ENCODE measurements at places on chromosomes 7 and 10.

GRCh38 chr7:18913106-18913505 lies 204.3 kb downstream of the TWIST1 start:
- DNase-seq = no peak

GRCh38 chr7:52830801-52831200 lies 204.6 kb upstream of the POM121L12 start:
- no peak for DNase-seq

- no peak for DNase-seq
Observed at GRCh38 chr10:67771200-67771599, 66.8 kb downstream of the DNAJC12 start.

- DNase-seq = no peak
Observed at GRCh38 chr10:31073211-31073610, 41.5 kb upstream of the ZNF438 start.

DNA sequence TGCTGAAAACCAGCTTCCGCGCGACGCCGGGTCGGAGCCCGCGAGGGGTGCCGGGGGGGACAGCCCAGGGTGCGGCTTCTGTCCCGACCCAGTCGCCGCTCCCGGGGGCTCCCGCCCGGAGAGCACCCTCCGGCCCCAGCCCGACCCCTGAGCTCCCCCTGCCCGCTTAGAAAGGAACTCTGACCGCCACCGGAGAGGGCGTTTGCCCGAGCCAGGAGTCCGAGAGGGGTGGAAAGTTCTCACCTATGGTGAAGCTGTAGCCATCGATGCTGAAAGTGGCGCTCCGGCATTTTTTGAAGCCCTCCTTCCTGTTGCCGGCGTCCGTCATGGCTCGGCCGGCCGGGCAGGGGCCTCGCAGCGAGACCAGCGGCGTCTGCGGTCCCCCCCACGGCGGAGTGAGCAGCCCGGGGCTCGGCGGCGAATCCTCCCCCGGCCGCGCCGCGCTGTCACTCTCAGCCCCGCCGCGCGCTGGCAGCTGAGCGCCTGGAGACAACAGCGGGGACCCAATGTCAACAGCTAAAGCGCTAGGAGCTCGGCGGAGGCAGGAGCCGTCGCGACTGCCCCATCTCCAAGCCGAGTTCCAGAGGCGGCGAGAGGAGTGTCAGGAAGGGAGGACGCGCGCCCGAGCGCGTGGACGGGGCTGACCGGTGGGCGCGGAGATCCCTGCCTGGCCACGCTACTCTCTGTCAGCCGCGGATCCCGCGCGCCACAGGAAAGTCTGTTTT lies 191.6 kb downstream of the LSM5 start:
- DNase-seq = no peak

- no peak for DNase-seq
Observed at GRCh38 chr7:49783446-49783845, 10.0 kb downstream of the VWC2 start.

- DNase-seq = no peak
Observed at GRCh38 chr7:106012935-106013439, 49.9 kb downstream of the CDHR3 start.

GRCh38 chr10:92384741-92385140 lies 93.8 kb downstream of the MARCHF5 start:
- DNase-seq = no peak

DNA sequence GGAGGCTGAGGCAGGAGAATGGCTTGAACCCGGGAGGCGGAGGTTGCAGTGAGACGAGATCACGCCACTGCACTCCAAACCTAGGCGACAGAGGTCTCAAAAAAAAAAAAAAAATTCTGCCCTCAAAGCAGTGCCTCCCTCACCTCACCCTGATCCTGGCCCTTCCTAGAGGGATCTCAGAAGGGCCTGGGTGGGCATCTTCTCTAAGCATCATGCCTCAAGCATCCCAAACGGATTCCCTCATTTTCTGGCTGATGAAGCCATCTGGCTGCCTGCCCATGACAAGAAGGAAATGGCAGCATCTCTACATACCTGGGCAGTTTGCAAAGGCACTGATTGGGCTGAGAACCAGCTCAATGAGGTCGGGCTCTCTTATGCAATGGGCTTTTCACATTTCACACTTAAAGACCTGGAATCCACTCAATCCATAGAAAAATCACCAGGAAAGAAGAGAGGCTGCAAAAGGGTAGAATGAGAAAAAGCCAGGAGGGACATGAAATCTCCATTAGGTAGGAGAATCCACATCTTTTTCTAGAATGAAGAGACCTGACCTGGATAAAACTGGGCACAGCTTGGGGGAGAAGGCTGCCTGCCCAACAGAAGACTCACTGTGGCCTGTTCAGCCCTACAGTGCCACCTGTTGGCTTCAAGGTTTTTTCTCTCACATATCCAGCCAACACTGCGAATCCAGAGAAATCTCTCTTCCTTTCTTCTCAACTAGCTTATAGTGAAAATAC lies 48.1 kb downstream of the PDLIM1 start:
- no peak for DNase-seq

DNA sequence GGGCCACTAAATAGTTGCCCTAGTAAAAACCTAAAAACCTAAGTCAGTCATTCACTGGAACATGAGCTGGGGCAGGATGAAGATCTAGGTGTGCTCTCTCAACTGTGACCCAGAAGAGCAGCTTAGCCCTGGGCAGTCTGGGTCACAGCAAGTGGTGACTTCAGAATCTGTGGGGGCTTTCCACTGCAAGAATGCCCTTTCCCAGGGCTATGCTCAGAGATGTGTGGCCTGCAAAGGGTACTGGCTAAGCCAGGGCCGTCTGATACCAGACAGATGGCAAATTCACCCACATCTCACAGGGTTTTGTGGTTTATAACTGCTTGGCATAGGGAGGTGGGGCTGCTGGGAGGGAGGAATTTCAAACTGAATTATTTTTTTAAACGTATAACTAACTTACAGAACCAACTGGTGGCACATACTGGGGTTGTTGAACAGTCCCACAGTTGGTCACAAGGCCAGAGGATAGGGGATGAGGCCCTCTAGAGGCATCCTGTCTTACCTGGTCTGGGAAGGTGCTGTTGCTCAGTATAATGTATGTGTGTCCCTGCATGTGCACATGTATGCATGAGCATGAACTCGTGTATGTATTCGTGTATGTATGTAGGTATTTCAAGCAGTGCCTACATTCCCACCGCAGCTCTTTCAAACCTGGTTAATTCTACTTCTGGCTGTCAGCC lies 63.2 kb downstream of the PRPF18 start:
- no peak for DNase-seq

- DNase-seq = no peak
Observed at GRCh38 chr7:54179321-54180029, 362.7 kb upstream of the VSTM2A start.

DNA sequence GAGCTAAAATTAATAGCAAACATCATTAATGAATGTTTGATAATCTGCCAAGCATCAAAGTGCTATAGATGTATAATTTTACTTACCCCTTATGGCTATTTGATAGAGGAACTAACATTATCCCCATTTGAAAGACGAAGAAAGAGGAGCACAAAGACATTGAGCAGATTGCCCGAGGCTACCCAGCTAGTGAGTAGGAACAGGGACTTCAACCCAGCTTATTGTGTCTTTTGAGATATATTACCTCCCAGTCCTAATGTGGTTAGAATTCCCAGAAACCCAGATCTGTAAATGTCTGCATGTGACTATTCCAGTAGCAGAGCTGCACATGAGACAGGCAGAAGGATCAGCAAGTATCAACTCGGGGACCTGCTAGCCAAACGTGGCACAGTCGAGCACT lies 160.1 kb upstream of the AOAH start:
- no peak for DNase-seq

GRCh38 chr10:114250716-114251115 lies 11.7 kb downstream of the VWA2 start:
- no peak for DNase-seq

GRCh38 chr7:41891950-41892349 lies 189.1 kb upstream of the INHBA start:
- no peak for DNase-seq

DNA sequence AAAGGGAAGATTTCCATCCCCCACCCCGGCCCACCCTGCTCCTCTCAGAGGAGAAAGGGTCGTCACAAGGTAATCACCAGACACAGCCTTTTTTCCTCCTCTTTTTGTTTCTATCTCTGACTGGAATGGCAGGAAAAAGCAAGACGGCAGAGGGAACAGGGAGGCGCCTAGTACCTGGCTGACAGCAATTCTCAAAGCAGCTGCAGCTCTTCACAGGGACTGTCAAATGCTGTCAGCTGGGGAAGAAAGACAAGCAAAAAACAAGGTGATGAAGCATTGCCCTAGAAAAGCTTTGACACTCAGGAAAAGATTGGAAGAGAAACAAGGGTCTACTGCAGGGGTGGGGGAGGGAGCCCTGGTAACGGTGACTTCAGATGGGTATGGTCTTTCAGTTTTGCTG lies 52.7 kb downstream of the GNA12 start:
- no peak for DNase-seq

GRCh38 chr7:156791241-156791640 lies 101.7 kb downstream of the LMBR1 start:
- DNase-seq = no peak

DNA sequence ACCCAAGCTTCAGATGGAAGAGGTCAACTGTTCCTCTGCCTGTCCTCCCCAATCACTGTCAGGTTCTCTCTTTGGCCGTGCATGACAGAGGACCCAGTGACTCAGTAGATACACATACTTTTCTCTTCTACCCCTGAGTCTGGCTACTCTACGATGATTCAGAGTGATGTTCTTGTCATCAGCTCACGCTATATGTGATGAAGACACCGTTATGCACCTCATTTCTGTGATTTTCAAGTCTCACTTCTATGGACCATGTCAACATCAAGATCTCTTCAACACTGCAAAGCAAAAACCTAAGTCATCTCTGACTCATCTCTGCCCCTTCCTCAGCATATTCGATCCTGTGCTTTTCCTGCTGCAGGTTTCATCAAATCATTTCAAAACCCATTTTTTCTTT lies 76.6 kb upstream of the DGKI start:
- no peak for DNase-seq

DNA sequence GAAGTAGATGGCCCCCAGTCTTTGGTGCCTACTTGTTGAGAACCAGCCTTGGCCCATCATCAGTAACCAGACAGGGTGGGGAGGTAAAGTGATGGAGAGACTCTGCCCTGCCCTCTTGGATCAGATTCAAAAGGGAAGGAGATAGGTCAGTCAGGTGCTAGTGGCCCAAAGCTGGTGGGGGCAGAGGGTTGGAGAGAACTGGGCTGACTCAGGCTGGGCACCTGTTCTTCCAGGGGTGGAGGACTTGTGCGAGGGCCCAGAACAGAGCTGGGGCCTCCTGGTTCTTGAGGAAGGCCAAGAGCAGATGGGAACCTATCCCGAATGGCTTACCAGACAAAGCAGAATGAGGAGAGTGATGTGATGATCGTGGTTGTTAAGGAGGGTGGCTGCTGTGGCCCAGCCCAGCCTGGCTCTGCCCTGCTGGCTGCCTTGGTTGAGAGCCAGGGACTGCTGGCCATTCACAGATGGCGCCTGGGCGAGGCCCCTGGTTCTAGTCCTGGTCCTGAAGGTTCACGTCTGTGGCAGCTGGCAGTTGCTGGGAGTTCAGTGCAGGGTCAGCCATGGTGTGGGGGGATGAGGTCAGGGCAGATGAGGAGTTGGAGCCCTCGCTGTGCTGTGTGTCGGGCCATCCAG lies 36.6 kb downstream of the PALD1 start:
- no peak for DNase-seq

GRCh38 chr10:118865998-118866693 lies 111.4 kb upstream of the CACUL1 start:
- DNase-seq = no peak
